Stimulated activated CD4-positive, alpha-beta T cell treated with anti-CD3 and anti-CD28 coated beads, Interleukin-1b, Interleukin-23, amount 100 ng/mL, for 48 hours (primary cell): ENCODE measurements at places on chromosomes 13 and 19.

GRCh38 chr13:114122591-114123211 is 9.7 kb downstream of the RASA3 start:
- no peak for DNase-seq

GRCh38 chr19:41944336-41944735 is 14.8 kb downstream of the RABAC1 start:
- DNase-seq = no peak

GRCh38 chr13:98288211-98288610 is 111.1 kb upstream of the RNF113B start:
- DNase-seq = no peak

GRCh38 chr19:20357921-20358320 is 190.9 kb downstream of the ZNF486 start:
- DNase-seq = no peak

DNA sequence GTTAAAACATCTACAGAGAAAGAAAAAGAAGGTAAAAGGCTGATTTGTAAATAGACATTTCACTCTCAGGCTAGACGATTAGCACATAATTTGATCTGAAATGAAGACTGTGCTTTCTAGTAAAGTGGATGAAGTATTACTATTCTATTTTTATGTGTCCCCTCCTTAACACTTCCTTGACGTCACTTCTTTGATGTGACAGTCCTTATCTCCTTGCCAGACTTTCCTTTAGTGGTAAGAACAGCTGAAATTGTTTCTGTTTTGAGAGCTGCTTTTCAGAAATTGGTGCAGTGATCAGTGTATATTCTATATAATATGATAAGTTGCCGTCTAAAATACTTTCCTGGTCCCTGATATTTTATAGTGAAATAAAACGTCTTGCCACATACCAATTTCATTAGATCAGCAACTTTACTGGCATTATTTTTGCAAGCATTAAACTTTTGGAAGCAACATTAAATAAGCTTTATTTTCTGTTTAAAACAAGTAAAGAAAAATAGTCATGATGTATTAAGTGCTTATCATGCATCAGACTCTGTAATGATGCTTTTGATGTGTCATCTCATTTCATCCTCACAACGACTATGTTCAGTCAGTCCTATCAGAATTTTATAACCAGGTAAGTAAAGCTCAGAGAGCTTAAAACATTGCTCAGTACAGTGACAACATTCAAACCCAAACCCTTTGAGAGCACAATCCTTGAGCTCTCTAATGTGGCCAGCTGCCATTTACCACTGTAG is 210.3 kb upstream of the PCDH9 start:
- no peak for DNase-seq

GRCh38 chr13:41762796-41763195 is 198.1 kb downstream of the VWA8 start:
- DNase-seq = no peak

- peak; percentile 43 for DNase-seq
These were observed 55.0 kb downstream of the LRCH1 start for GRCh38 chr13:46607768-46608564.

GRCh38 chr19:49243129-49243528 is 81.9 kb downstream of the SLC6A16 start:
- DNase-seq = no peak

DNA sequence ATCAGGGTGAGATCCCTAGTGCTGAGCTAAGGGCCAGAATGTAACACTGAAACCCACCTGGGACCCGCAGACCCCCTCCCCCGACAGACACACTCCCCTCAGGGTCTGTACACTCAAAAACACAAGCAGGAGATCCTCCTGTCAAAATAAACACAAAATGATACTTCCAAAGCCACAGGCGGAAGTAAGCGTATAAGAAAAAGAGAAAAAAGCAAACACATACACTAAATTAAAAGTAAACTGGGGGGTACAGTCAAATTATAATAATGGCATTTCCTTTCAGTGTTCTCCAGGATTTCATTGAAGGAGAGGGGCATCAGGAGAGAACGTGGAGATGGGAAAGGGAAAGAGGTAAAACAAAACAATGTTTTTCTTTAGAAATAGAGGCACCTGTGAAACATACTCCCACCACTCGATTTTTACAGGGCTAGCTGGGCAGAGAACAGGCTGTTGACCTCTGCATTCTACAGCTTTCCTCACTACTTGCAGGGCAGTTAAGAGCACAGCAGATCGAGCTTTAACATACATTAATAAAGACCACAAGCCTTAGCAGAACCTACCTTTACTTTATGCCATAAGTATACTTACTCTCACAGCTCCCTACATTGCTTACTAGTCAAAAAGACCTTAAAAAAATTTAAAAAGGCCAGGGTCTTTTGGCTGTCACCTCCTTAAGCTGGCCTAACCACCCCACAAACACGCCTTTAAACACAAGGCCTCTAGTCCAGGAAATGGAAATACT is 5.3 kb downstream of the ZIC5 start:
- DNase-seq = no peak

GRCh38 chr19:18416778-18417249 is 2.4 kb upstream of the SSBP4 start:
- DNase-seq = peak; percentile 59

- DNase-seq = peak; percentile 52
These were observed 6.0 kb upstream of the TNFAIP8L1 start for GRCh38 chr19:4633140-4633967.

DNA sequence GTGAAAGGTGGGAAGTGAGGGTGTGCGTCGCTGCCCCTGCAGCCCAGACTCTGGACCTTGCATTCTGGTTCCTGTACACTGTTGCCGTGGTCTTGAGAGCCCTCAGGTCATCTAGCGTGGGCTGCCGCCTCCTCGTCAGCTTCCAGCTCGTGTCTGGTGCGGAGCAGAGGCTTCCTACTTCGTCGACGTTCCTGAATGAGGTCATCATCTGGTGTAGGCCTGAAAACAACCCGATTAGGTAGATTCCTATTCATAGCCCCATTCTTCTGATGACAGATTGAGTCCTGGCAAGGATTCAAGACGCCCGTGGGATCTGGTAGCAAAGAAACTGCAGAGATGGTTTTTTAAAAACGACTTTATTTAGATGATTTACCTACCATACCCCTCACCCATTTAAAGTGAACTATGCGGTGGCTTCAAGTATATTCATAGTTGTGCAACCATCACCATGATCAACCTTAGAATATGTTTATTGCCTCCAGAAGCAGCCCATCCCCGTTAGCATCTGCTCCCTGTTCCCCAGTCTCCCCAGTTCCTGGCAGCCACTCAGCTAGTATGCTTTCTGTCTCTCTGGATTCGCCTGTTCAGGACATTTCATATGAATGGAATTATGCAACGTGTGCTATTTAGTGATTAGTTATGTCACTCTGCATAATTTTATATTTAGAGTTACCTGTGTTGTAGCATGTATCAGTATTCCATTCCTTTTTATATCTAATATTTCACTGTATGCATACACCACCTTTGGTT is 13.8 kb downstream of the NAXD start:
- DNase-seq = no peak

DNA sequence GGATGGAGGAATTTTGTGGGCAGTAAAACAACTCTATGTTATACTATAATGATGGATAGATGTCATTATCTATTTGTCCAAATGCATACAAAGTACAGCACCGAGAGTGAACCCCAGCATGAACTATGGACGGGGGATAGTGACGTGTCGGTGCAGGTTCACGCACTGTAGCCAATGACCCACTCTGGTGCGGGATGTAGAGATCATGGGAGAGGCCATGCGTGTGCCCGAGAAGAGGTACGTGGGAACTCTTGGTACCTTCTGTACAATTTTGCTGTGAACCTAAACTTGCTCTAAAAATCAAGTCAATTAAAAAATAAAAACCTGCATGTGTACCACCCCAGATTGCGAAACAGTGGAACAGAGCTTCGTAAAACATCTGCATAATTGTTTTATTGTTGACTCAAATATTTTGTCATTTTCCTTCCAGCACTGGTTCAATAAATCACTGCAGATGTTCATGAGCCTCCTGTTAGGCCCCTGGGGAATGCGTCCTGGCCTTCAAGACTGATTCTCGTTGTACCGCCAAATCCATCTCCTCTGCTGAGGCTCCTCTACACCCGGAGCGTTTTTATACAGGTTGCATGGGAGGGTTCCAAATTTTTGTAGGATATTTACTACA is 30.9 kb downstream of the COL4A1 start:
- DNase-seq = no peak

DNA sequence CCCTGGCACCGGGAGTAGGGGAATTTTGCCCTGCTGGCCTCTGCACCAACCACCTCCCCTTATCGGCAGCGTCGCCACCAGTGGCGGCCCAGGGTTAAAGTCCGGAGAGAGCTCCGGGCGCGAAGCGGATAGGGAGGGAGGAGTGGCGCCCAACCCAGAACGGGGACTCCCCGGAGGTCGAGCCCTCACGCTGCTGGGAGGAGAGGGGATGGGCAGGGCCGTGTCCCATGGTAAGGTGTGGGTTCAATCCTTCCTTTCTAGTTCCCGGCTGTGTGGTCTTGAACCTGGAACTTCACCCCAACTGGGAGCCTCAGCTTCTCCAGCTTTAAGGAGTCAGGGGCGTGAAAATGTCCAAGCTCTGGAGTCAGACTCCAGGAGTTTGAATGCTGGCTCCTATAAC is 23.3 kb upstream of the BCL3 start:
- DNase-seq = no peak

- no peak for DNase-seq
These were observed 15.5 kb downstream of the TMPRSS9 start for GRCh38 chr19:2375353-2376121.
